ENCODE measurements at places on chromosomes 2 and 18.

DNA sequence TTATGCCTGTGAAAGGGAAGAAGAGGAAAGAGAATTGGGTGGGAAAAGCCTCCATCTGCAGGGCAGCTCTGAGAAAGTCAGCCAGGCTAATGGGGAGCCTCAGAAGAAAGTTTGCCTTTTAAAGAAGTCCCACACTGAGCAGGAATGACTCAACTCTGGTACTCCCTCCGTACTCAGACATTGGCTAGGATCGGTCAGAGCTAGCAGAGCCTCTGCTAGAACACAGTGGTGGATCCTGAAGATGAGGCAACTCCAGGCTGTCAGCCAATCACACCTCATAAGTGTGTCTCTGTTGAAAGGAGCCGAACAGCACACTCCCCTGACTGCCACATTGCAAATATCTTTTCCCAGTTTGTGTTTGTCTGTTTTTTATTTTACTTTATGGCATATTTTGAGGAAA is 96.9 kb downstream of the HNRNPLL start:
- DNase-seq: no peak

- no peak for DNase-seq
Measured at GRCh38 chr2:68756178-68756577, 21.6 kb downstream of the ARHGAP25 start.

GRCh38 chr2:240593026-240593702 is 6.6 kb downstream of the CAPN10 start:
- DNase-seq: no peak

DNA sequence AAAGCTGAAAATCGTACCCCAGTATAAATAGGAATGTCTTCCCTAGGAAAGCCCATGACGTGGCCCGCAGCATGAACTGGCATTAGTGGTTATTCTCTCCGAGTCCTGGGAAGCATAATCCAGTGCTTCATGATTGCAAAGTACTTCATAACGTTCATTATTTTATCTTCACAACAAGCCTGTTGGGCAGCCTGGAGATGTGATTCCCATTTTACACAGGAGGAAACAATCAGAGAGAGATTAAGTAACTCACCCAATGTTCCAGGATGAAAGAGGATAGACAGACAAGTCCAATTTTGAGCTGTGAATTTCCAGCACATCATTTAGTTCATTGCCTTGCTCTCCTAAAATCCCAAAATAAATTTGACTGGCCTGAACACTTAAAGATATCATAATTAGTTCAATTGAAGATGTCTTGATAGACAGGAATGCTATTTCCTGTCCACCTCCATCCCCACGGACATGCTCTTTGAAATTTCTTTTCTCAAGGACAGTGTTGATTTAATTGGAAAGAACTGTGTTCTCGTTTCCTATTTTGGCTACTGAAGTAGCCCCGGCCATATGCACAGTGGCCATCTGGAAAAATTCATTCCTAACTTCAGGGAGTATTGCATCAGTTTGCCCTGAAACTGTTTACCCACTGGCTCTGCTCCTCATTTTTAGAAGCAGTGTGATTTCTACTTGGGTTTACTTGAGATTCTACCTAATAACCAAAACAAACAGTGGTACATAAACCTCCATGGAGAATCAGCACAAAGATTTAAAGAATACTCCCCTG is 93.9 kb downstream of the VWC2L start:
- DNase-seq: no peak

DNA sequence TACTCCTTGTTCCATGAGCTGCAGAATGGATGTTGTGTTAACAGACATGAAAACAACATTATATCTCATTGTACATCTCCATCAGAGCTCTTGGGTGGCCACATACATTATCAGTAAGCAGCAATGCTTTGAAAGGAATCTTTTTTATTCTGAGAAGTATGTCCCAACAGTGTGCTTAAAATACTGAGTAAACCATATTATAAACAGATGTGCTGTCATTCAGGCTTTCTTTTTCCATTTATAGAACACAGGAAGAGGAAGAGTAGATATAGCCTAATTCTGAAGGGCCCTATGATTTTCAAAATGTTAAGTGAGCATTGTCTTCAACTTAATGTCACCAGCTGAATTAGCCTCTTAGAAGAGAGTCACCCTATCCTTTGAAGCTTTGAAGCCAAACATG is 44.3 kb upstream of the CABYR start:
- no peak for DNase-seq

GRCh38 chr2:70975237-70975636 is 3.2 kb upstream of the ANKRD53 start:
- DNase-seq: no peak

- no peak for DNase-seq
Measured at GRCh38 chr2:180219491-180219890, 212.4 kb upstream of the CWC22 start.

- DNase-seq: no peak
Measured at GRCh38 chr2:191230174-191230573, 15.0 kb upstream of the MYO1B start.

DNA sequence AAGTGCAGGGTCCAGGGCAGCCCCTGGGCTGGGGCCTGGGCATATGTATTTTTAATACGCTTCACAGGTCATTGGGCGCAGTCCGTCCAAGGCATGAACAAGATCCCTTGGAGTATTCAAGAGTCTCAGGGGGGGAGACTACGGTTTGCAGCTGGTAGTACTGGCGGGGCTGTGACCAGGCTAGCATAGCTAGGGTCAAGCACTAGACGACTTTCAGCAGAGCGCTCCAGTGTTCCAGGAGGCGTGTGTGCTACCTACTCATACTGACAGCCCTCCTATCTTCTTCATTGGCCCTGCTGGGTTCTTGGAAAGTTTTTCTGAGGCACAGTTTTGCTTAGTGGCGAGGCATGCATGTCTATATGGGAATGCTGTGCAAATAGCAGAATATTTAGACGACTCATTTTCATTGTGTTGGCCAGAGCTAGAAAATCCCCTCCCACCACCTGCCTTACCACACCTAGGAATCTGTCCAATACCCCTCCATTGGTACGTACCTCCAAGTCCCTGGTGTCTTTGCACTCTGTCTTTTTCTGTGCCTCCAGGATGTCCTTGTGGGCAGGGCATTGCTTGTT is 68.2 kb downstream of the GLI2 start:
- DNase-seq: no peak

DNA sequence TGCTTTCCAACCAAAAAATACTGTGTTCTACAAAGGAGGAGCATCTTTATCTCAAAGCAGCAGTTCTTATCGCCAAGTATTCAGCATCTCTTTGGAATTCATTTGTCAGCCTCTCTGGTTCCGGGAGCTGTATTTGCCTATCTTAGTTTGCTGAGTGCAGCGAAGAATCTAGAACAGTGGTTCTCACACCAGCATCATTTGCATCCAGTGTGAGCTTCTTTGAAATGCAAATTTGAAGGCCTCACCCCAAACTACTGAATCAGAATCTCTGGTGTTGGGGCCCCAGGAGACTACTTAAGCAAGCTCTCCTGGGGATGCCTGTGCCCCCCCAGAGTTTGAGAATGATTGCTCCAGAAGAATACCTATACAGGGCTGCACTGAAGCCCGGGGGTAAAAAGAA is 1.5 kb upstream of the PTPN2 start:
- no peak for DNase-seq

- DNase-seq: no peak
Measured at GRCh38 chr2:44989176-44989575, 20.1 kb downstream of the SIX2 start.

- no peak for DNase-seq
Measured at GRCh38 chr2:86825693-86826381, 35.1 kb upstream of the CD8A start.

- no peak for DNase-seq
Measured at GRCh38 chr2:22274661-22275060, 1110.3 kb upstream of the KLHL29 start.

All from stimulated activated CD8-positive, alpha-beta memory T cell treated with anti-CD3 and anti-CD28 coated beads, Interleukin-7, amount 100 ng/mL, for 24 hours (primary cell).